Stimulated activated CD8-positive, alpha-beta memory T cell treated with anti-CD3 and anti-CD28 coated beads, Interleukin-15, amount 100 ng/mL, for 24 hours (primary cell): ENCODE measurements at places on chromosomes 11 and 22.

- no peak for DNase-seq
These were observed 51.7 kb downstream of the GAB4 start for GRCh38 chr22:16956290-16956689.

DNA sequence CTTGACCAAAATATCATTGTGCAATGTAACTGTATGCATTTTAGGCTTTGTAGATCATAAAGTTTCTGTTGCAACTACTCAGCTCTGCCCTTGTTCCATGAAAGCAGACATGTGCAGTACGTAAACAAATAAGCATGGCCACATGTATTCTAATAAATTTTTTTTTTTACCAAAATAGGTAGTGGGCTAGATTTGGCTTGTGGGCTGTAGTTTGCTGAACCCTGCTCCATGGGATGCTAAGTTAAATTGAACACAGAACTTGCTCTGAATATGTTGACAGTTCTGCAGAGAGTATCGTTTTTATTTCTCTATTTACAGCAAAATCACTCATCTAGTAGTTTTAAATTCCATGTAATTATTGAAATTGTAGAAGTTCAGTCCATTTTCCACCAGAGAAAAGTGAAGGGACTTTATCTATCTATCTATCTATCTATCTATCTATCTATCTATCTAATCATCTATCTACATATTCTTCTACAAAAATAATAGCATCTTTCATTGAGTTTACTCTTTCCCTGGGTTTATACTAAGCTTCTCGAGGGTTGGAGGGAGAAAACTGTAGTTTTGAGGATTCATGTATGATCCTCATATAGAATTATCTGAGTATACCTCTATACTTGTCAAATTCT is 9.5 kb upstream of the OOSP4A start:
- no peak for DNase-seq

- no peak for DNase-seq
These were observed 9.7 kb downstream of the FXYD2 start for GRCh38 chr11:117814766-117815261.

- DNase-seq, result no peak
These were observed 1.8 kb upstream of the RAB3IL1 start for GRCh38 chr11:61918938-61919704.

DNA sequence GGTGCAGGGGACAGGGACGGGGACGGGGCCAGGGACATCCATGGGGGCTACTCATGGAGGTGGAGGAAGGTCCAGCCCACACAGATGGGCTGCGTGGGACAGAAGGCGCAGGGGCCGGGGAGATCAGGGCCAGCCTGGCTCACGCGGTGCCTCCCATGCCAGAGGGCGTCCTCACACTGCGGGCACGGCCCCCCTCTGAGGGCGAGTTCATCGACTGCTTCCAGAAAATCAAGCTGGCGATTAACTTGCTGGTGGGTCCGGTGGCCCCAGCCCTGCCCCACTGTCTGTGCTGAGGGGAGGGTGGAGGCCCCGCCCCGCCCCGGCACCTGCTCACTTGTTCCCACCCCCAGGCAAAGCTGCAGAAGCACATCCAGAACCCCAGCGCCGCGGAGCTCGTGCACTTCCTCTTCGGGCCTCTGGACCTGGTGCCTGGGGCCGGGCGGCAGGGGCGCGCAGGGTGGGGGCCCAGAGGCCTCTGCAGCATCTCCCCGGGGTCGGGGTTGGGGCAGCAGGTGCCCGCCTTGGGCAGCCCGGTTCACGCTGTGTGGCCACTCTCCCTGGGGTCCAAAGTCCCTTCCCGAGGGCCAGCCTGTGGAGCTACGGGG is 15.8 kb downstream of the EPS8L2 start:
- no peak for DNase-seq

DNA sequence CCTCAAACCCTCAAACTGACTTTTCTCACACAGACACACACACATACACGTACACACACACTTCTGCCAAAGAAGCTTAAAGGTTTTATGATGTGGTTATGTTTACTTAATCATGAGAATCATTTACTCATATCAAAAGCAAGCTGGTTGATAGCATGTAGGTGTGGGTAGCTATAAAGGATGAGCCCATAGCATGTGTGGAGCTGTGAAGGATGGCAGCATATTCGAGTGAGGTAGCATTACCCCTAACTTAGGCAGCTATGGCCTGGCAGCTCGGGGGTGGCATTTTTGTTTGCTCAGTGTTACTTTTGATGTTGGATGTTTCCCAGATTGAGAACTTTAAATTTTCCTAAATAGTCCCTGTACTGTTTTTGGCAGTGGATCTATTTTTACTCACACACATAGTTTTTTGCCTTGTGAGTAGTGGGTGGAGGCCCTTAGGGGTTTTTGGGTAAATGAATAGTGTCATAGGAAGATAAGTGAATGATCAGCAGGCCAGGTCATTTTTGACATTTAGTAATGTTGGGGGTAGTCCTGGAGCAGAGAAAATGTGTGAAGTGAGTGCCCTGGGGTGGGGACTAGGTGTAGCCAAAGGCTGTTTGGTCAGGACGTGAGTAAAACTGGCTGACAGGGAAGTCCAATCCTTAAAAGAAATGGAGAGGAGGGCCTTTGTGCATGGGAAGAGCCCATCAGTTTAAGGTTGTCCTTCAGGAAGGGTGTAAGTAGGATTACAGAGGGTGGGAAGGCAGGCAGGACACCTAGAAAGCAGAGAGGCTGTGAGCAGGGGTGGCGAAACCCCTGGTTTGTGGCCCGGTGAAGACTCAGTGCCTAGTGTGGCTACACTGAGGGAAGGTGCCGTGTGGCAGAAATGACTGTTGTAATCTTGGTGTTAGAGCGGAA is 7.1 kb downstream of the YWHAH start:
- DNase-seq, result no peak

- peak; percentile 6 for DNase-seq
These were observed 547 bp downstream of the UVRAG start for GRCh38 chr11:75815345-75816168.

DNA sequence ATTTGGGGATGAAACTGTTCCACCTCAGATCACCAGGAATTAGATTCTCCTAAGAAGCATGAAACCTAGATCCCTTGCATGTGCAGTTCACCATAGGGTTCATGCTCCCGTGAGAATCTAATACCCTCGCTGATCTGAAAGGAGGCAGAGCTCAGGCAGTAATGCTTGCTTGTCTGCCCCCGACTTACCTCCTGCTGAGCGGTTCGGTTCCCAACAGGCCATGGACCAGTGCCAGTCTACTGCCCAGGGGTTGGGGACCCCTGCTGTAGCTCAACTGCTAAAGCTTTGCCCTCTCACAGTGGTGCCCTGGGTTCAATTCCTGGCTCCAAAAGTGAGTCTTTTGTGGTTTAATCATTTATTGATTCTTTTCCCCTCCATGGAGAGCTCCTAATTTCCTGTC is 3.4 kb downstream of the JAML start:
- DNase-seq, result no peak

- DNase-seq, result no peak
These were observed 127.4 kb downstream of the ELP4 start for GRCh38 chr11:31636983-31637382.

DNA sequence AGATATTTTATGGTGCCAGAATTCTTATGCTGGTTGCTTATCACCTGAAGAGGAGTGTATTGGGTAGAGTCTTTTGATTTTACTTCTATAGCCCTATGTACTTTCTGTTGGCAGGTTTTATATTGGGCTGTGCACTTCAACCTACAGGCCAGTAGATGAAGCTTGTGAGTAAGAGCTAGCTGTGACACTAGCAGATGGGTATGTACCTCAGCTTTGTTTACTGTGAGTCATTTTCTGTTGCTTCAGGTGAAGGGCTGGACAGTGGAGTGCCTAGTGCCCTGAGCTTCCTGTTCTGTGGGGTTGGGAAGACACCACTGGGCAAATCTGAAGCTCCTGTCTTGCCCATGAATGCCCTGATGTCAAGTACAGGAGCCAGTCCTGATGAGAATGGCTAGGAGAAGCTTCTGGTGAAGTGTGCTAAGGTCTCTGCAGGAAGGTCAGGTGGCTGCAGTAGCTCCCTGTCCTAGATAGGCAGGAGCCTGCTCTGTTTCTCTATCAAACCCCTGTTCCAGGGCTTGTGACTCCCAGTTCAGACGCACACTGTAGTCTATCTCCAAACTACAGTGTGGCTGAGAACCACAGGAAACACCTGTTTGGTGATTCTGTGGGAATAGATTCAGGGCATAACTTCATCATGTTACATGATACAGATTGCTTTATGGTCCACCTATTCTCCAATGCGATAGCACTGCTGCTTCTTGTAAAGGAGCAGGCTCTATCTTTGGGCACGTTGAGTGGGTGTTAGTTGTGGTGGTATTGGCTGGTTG is 755.7 kb downstream of the KCNA4 start:
- DNase-seq, result no peak

GRCh38 chr11:34354782-34355181 is 3.0 kb downstream of the ABTB2 start:
- DNase-seq, result no peak

GRCh38 chr11:16795146-16795545 is 56.7 kb downstream of the C11orf58 start:
- no peak for DNase-seq

DNA sequence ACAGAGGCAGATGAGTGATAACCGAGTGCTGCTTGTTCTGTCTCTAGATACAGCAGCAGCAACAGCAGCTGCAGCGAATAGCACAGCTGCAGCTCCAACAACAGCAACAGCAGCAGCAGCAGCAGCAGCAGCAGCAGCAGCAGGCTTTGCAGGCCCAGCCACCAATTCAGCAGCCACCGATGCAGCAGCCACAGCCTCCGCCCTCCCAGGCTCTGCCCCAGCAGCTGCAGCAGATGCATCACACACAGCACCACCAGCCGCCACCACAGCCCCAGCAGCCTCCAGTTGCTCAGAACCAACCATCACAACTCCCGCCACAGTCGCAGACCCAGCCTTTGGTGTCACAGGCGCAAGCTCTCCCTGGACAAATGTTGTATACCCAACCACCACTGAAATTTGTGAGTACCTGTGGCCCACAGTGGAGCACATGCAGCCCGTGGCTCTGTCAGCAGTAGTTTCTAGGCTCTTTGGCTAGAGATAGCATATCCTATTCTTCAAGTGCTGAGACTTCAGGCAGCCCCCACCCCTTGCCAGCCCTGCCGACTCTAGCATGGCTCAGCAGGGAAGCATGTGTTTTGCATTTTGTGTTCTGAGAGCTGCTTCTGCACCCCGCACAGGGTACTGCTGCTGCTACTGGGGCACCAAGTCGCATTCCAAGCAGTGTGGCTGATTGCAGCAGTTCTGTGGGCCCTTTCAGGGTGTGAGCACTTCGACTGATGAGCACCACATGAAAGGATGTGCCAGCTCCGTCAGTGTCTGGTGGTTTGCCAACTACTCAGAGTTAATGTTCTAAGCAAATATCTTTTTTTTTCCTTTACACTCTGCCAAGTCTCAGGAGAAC is 59.2 kb downstream of the MED15 start:
- no peak for DNase-seq

DNA sequence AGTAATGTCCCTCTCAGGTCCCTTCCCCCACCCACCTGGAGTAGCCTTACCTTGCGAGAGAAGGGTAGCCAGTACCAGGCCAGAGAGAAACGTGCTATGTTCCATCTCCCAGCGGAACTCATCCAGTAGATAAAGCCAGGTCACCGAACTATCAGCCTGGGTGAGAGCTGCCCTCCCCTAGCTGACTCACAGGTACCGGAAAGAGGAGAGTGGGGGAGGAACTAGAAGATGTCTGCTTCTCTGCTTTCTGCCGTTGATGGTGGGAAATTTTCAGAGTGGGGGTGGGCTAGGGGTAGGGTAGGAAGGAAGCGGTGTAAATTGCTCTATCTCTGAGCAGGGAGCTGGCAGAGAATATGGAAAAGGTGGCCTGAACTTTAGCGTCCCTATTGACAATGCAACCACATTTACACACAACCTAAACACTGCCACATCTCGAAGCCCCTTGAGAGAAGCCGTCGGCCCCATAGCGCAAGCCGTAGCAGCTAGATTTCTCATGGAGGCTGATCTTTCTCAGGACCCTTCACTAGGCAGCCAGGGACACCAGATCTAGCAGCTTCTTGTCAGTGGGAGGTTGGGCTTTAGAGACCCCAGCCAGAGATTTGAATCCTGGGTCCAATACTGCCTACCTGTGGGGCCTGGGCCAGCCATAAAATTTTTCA is at the start of gene CD3D:
Gene CD3D, minus strand, starts transcription at position 203 of the 659 bp plus-strand sequence. Its CDS starts 98 bp downstream, at position 105.
- no peak for DNase-seq

DNA sequence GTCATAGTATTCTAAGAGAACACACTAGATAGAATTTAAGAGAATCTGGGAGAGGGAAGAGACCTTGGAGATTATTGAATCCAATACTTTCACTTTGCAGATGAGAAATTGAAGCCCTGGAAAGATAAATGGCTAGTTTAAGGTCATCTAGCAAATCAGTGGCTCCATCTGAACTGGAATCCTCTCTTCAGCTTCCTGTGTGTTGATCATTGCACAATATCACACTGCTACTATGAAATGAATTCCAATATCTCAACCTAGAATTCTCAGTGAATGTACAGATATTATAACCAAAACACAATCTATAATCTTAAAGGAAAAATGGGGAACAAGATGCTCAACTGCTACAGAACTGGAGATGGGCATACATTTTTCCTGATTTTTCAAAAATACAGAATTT is 44.1 kb downstream of the DCUN1D5 start:
- no peak for DNase-seq

DNA sequence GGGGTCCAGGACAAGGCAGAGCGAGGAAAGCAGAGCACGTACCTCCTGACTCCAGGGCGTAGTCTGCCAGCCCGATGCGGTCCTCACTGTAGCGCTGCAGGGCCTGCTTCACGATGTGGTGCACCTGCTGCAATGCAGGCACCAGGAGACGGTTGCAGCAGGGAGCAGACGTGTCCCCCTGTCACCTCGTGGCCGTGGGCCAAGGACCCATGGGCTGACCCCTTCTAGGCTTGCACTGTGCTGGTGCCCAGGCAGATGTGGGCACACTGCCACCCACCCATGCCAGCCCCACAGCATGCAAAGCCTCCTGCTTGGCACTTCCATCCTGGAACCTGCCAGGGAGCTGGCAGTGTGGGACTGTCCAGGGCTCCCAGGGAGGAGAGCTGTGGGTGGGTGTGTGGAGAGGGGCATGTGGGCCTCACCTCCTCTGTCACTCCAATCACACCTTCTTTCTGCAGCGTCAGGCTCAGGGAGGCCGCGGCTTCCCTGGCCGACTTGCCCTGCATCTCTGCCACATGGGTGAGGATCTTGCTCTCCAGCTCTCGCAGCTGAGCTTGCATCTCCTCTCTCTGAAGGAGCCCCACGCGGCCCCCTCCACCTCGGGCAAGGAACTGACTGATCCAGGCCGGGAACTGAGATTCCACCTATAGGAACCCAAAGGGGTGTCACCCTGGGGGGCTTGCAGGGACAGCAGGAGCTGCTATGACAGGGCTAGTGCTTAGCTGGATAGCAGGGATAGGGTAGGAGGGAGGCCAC is 16.3 kb downstream of the SUN2 start:
- DNase-seq, result no peak

GRCh38 chr11:121722431-121723245 is 269.9 kb upstream of the SORL1-AS1 start:
- DNase-seq, result no peak

DNA sequence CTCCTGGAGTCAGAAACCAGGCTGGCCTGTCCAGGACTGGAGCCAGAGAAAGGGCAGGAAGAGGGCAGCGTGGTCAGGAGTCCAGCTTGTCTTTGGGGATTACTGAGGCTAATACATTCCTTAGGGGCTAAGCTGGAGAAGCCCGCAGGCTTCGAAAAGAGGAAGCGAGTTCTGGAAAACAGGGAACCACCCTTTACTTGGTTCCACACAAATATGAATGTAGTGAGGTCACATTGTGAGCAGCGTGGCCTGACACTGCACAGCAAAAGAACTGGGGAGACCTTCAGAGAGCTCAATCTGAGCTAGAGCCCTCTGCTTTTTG is 132.3 kb downstream of the CEP164 start:
- DNase-seq, result no peak

- no peak for DNase-seq
These were observed 13.0 kb upstream of the CHRM4 start for GRCh38 chr11:46404476-46405017.
